ENCODE measurements at places on chromosomes 11 and 22.

DNA sequence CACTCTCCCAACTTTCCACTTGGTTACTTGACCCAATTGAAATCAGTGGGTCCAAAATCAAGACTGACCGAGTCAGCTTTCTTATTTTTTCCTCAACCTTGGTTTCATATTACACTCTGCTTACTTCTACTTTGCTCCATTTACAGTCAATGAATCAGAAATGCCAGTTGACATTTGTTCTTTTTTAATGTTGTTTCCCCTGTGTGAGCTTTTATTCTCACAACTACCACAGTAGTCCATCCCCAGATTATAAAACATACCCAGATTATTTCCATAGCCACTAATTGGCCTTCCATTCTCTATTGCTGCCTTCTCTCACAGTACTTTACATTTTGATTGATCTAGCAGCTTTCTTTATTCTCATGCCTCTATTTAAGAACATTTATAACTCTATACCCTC, 50.0 kb downstream of the DNAJC24 start:
- no peak for DNase-seq

GRCh38 chr11:73839123-73839457, 37.6 kb downstream of the COA4 start:
- no peak for DNase-seq

- DNase-seq, result no peak
Observed at GRCh38 chr11:95140397-95141033, 50.9 kb downstream of the ENDOD1 start.

- no peak for DNase-seq
Observed at GRCh38 chr11:25052844-25053243, 556.0 kb downstream of the LUZP2 start.

- DNase-seq, result no peak
Observed at GRCh38 chr11:86772999-86773398, 27.3 kb upstream of the PRSS23 start.

DNA sequence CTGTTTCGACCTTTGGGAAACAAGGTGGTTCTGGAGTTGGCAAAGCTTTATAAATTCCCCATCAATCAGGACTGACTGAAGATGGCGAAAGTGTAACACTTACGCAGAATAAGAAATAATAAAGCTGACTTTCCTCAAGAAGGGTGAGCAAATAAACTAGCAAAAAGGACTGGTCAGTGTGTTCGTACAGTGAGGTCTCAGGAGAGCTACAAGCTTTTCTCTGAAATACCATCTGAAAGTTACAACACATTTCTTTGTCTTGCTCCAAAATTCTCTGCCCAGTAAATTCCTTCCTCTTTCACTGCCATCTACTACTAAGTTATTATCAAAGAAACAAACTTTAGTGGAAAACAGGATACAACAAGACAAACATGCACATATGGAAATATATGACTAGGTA, 13.4 kb downstream of the PITPNB start:
- no peak for DNase-seq

GRCh38 chr11:95100856-95101507, 11.3 kb downstream of the ENDOD1 start:
- no peak for DNase-seq

DNA sequence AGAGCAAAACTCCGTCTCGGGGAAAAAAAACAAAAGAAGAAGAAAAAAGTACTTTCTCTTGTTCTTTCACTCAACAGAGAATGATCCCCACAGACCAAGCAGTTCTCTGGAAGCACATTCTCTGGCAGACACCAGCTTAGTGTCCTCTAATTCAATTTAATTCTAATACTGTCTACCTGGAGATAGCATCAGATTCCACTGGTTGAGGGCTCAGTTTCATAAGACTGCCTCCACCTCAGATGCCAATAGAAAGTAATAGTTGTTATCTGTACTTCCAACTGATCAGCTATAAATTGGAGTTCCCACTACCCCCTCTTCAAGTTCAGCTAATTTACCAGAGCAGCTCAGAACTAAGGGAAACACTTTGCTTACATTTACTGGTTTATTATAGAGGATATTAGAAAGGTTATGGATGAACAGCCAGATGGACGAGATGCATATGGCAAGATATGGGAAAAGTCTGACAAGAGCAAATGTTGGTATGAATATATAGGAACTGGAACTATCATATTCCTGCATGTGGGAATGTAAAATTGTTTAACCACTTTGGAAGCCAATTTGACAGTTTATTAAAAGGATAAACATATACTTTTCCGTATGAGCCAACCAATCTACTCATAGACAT, 64.3 kb downstream of the TMEM135 start:
- no peak for DNase-seq

DNA sequence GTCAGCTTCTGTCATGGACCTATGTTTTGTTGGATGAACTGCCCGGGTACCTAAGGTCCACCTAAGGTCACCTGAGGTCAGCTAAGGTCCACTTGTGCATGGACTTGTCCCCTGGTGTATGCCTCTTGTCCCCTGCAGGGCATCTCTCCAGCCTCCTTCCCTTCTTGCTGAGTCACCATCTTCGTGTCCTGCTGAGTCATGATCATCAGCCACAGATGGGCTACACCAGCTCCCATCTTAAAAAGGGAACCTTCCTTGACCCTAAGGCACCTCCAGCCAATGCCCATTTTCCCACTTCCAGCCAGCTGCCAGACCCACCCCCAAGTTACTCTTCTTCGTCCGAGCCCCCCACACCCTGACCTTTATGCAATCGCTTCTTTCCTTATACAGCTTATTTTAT, 544.9 kb downstream of the TBC1D22A start:
- DNase-seq, result no peak

DNA sequence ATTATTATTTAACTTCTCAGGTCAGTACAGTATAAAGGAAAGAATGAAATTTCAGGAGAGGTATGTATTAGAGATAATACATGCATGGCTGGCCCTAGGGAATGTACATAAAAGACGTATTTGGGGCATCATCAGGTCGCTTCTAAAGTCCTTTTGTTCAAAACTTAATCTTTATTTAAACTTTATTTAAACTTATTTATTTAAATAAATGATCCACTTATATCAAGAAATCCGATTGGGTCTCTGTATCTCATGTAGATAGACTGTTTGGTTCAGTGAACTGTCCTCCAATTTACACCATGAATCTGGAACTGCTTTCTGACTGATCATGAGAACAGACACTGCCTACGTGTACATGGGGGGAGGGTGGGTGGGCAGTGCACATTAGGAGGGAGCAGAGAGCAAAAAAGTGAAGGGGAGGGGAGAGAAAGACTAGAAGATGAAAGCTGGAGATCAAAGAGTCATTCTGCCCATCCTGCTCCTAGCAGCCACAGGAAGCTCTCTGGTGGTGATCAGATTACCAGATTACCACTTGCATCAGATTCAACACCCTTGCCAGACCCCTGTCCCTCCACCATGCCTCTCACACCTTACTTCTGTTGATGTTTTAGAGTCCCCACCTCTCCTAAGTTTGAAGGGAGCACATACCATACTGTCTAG, 92.1 kb upstream of the MTMR2 start:
- peak; percentile 59 for DNase-seq

DNA sequence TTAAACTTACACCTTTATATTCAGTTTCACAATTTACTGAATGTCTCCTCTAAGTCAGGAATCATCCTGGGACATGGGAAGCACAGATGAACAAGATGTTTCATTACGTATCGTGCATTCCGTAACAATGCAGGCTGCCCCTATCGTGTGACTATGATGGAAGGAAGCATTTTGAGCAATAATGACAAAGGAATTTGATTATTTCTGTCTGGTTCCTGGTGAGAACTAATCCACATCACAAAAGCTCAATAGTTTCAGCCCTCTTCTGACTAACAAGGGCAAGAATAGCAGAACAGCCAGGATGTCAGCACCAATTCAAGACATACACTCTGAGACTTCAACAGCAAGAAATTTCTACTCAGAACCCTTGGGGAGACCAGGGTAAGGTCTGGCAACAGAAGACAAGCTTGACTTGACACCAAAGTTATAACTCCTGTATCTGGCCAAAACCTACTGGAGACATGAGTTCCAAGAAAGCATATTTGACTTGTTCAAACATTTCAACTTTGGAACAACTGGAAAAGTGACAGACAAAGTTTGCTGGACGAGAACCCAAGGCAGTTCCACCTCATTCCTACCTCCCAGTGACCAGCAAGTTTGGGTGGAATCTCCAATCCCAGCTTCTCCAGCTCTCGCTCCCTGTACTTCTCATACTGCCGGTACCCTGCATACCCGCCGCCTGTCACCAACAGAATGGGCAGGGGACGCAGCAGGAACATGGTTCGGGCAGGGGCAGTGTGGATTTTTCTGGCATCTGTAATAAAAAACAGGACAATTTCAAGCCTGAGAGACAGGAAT, 14.3 kb downstream of the PISD start:
- no peak for DNase-seq

- no peak for DNase-seq
Observed at GRCh38 chr11:130452176-130452575, 3.7 kb downstream of the ADAMTS15 start.

GRCh38 chr11:117664897-117665296, 132.1 kb downstream of the DSCAML1 start:
- peak; percentile 25 for DNase-seq

DNA sequence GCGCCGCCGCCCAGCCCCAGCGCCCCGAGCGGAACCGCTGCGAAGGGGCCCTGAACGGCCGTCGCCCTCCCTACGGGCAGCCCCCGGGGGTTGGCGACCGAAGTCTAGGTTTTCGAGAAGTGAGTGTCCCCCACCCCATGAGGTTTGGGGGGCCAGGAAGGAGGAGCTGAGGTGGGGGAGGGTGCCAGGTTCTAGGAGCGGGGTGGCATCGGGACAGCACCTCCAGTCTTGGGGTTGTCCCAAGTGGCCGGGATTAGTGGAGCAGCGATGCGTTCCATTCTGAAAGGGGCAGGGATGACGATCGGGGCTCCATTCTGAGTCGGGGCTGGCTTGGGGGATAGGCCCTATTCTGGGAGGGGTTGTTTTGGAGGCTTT, 408 bp downstream of the PPP2R5B start:
- no peak for DNase-seq

- no peak for DNase-seq
Observed at GRCh38 chr11:1358286-1358685, 31.4 kb upstream of the BRSK2 start.

GRCh38 chr11:67574938-67575337, 8.7 kb upstream of the GSTP1 start:
- DNase-seq, result no peak

DNA sequence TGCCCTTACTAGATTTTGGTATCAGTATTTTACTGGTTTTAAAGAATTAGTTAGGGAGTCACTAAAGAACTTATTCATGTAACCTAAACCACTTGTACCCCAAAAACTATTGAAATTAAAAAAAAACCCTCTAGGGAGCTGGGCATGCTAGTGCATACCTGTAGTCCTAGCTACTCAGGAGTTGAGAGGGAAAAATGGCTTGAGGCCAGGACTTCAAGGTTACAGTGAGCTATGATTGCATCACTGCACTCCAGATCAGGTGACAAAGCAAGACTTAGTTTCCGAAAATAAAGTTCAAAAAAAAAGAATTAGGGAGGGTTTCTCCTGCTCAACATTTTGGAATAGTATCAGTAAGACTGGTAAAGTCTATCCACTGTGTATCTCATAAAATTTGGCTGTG, 364.4 kb upstream of the LUZP2 start:
- DNase-seq, result no peak

DNA sequence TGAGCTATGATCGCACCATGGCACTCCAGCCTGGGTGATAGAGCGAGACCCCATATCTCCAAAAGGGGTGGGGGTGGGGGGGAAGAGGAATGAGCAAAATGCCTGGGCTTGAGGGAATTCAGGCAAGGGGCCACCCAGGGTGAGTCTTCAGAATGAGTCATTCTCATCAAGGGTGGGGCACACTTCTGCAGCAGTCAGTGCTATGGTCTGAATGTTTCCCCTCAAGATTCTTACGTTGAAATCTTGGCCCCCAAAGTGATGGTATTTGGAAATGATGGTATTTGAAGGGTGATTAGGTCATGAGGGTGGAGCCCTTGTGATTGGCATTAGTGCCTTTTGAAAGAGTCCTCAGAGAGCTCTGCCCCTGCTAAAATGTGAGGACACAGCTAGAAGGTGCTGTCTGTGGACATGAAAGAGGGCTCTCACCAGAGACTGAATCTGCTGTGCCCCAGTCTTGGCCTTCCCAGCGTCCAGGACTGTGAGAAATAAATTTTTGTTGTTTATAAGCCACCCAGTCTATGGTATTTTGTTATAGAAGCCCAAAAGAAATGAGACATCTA, 86.4 kb upstream of the THY1 start:
- DNase-seq, result no peak

GRCh38 chr22:38080850-38081635, 2.9 kb downstream of the SLC16A8 start:
- peak; percentile 29 for DNase-seq

GRCh38 chr22:49726701-49727101, 101.0 kb downstream of the BRD1 start:
- no peak for DNase-seq

DNA sequence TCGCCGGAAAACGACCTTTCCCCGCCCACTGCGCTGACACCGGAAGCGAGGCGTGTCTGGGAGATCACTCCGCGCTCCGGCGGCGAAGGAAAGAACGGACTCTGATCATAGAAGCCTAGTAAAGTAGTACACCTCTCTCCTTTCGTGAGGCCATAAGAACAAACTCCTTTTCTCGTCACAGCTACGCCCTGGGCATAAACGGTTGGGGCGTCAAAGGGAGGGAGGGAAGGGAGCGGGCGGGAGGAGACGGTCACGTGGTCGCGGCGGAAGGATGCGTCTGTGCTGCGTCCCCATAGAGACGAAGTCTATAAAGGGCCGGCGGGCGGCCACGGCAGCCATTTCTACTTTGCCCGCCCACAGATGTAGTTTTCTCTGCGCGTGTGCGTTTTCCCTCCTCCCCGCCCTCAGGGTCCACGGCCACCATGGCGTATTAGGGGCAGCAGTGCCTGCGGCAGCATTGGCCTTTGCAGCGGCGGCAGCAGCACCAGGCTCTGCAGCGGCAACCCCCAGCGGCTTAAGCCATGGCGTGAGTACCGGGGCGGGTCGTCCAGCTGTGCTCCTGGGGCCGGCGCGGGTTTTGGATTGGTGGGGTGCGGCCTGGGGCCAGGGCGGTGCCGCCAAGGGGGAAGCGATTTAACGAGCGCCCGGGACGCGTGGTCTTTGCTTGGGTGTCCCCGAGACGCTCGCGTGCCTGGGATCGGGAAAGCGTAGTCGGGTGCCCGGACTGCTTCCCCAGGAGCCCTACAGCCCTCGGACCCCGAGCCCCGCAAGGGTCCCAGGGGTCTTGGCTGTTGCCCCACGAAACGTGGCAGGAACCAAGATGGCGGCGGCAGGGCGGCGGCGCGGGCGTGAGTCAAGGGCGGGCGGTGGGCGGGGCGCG, at the start of gene ATF4:
TSS of gene ATF4 (plus strand) at position 337 of the 880 bp plus-strand sequence. CDS start 884 bp downstream, outside the sequence.
- DNase-seq, result peak; percentile 89
